Fibroblast of lung (primary cell): ENCODE measurements at places on chromosomes 3 and 15. TPM values are rescaled to one million over a fixed set of nuclear protein-coding genes. Genes with fewer than 3 reads are reported as not detected.

DNA sequence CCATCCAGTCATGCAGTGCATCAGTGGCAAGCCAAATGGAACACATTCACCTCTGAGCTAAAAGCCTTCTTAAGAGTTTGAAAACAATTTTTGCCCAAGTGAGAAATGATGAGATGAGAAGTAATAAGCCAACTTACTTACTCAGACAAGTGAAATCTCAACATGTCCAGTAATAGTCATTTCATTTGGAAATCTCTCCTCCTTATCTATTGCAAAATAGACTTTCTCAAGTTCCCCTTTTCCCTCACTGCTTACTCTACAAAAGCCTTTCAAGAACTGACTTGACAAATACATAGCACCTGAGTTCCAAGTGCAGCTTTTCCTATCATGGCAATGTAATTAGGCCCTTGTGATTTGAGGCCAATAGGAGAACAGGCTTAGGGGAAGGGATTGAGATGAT, 282.3 kb downstream of the SLC9A9 start:
- no peaks in the 10 kb centered on the region for H3K4me1 ChIP-seq
- no peak overlapping the region for H3K4me3 ChIP-seq
- H3K27ac ChIP-seq = no peak overlapping the region
- H3K36me3 ChIP-seq = no peaks in the 10 kb centered on the region

DNA sequence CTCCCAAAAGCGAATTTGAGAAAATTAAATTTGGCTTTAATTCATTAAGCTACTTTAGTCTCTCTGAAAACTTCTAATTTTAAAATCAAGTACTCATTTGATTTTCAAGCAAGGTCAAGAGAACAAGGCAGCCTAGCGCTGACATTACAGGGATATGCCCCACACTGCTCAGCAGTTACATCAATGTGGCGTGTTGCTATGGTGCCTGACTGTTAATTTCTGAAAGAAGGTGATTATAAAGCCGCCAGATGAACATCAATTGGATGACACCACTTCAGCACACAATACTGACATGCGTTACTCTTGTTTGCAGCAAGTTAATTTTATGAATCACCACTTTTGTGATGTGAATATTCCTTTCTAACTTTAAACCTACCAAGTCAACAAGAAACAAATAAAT, 284.4 kb downstream of the FOXP1 start:
- H3K27ac ChIP-seq = no peak overlapping the region
- H3K4me1 ChIP-seq = no peaks in the 10 kb centered on the region

DNA sequence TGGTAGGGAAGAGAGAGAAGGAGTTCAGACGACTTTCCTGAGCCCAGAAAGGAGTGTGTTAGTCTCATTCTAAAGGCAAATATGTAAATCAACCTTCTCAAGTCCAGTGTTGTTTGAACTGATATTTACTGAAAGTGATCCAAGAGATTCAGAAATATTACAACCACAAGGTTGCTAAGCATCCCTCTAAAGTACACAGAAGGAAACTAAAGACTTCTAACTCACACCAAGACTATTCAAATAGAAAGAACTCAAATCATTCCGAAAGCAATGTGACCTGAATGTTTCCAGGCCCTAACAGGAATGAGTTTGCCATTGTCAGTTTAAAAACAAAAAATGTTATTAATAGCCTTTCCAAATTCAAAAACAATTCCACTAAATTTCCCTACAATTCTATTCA, 56.9 kb upstream of the VGLL3 start:
- H3K27ac ChIP-seq = no peak overlapping the region
- no peaks in the 10 kb centered on the region for H3K36me3 ChIP-seq
- H3K27me3 ChIP-seq = no peaks in the 10 kb centered on the region
- H3K4me1 ChIP-seq = no peaks in the 10 kb centered on the region
- no peak overlapping the region for H3K4me3 ChIP-seq
- DNase-seq = no peak

GRCh38 chr3:129329858-129330257, 51.2 kb downstream of the HMCES start:
- H3K27me3 ChIP-seq = no peaks in the 10 kb centered on the region
- no peaks in the 10 kb centered on the region for H3K36me3 ChIP-seq
- H3K27ac ChIP-seq = no peak overlapping the region
- DNase-seq = no peak
- H3K4me1 ChIP-seq = no peaks in the 10 kb centered on the region
- no peak overlapping the region for H3K4me3 ChIP-seq

DNA sequence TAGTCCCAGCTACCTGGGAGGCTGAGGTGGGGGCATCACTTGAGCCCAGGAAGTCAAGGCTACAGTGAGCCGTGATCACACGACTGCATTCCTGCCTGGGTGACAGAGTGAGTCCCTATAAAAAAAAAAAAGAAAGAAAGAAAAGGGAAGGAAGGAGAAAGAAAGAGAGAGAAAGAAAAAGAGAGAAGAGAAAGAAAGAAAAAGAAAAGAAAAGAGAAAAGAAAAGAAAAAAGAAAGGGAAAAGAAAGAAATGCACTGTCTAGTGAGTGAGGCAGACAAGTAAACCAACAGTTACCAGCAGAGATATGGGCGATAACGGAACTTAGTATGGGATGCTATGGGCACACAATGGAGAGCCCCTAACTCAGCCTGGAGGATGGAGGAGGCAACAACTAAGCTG, 37.2 kb upstream of the TSEN2 start:
- H3K27ac ChIP-seq = no peak overlapping the region
- H3K27me3 ChIP-seq = no peaks in the 10 kb centered on the region
- no peaks in the 10 kb centered on the region for H3K4me1 ChIP-seq
- H3K4me3 ChIP-seq = no peak overlapping the region

DNA sequence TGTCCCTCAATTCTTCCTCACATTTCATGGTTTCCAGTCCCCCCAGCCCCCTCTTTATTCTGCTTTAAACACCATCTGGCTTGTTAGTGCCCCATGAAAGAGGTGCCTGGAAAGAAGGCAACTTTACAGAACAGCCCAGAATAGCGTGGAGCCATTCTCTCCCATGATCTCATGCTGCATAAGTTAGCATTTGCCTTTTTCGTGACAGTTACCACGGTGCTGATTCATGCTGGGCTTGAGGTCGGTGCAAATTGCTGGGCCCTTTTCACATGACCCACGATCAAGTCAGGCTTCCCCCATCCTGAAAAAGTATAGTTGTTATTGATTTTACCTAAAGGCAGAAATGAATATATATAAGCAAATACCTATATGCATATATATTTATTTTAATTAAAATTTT, 29.6 kb downstream of the SQOR start:
- no peaks in the 10 kb centered on the region for H3K27me3 ChIP-seq
- no peak overlapping the region for H3K4me3 ChIP-seq
- peak; percentile 52 for DNase-seq

- no peaks in the 10 kb centered on the region for H3K27me3 ChIP-seq
- H3K4me1 ChIP-seq = peaks cover 4% of the 10 kb centered on the region
- H3K27ac ChIP-seq = no peak overlapping the region
- H3K36me3 ChIP-seq = no peaks in the 10 kb centered on the region
- no peak overlapping the region for H3K4me3 ChIP-seq
Measured at GRCh38 chr3:151393146-151393830, 8.7 kb upstream of the P2RY12 start.

PARP15 gene
- total RNA-seq = 0.26 and 1.2 TPM in 2 replicates

TRPM1 gene
- not detected in 2 replicates for total RNA-seq

SERINC4 gene
- total RNA-seq = under 0.01 and 0.17 TPM in 2 replicates
